ENCODE measurements at places on chromosomes 3 and 15.

DNA sequence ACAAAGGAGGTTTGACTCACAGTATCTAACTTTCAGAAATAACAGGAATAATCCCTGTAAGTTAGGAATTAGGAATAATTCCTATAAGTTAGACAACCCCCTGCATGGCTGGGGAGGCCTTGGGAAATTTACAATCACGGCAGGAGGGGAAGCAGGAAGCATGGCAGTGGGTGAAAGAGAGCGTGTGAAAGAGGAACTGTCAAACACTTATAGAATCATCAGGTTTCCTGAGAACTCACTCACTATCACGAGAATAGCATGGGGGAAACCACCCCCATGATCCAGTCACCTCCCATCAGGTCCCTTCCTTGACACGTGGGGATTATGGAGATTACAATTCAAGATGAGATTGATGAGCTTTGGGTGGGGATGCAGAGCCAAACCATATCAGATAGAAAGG lies 385.5 kb downstream of the IL20RB start:
- no peak for DNase-seq

DNA sequence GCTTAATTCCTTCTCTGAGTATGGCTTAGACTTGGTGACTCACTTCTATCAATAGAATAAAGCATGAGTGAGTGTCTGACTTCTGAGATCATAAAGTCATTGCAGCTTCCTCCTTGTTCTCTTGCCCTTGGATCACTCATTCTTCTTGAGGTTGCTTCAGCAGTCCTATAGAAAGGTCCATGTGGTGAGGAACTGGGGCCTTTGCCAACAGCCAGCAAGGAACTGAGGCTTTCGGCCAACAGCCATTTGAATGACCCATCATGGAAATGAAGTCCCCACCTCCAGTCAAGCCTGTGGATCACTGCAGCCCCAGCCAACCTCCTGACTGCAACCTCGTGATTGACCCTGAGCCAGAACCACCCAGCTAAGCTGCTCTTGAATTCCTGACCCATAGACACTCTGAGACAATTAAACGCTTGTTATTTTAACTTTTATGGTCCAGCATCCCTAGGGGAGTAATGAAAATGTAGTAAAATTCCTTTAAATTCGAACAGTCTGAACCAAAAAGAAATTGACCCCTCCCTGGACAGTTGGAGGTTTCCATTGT lies 84.5 kb downstream of the WDR76 start:
- no peak for DNase-seq

DNA sequence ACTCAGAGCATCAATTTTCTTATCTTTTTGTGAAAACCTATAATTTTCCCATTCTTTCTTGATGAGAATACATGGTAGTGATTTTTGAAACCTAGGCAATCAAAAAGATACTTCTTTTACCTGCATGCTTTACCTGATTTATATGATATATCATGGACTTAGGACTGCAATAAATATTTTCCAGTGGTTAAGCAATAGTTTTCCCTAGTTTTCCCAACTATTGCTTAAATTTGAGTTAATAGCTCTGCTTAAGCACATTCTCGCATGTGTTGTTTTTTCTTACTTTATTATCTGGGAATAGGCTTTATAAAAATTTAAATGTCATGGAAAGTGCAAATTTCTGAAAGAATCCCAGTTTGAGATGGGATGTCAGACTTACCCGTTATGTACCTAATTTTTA lies 465.1 kb upstream of the BCHE start:
- no peak for DNase-seq

GRCh38 chr3:4207672-4208071 lies 95.5 kb upstream of the SETMAR start:
- DNase-seq: no peak

GRCh38 chr15:78276064-78276943 lies 11.9 kb downstream of the DNAJA4 start:
- no peak for DNase-seq

DNA sequence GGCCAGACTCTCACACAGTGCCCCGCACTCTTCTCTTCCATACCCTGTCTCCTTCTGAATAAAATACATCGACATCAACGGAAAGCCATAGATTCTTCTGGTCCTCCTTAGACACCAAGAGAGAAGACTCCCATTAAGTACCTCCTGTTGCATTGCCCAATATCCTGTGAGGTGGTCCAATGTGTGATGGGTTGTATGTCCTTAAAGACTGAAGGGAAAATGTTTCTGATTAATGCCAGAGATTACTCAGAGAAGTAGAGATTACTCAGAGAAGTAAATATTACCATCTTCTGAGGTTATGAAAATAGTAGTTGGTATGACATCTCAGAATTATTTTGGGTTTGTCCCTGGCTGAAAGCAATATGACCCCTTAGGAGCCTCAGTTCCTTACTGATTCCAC lies 60.8 kb upstream of the GALNT15 start:
- no peak for DNase-seq

- no peak for DNase-seq
Measured at GRCh38 chr3:113143353-113143752, 68.0 kb upstream of the BOC start.

DNA sequence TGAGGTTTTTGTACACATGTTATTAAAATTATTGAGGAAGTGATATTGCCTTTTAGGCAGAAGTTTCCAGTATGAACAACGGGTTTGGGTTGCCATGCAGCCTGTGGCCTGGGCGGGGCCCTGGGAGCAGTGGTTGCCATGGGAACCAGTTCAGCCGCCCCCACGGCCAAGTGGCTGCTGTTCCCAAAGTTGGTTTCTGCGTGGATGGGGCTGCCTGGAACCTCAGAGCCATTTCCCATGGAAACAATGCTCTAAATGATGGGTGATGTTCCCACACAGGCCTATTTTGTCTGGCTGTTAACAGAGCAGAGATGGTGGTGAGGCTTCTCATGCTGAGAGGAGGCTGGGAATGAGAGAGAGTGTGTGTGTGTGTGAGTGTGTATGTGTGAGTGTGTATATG lies 19.5 kb downstream of the MRAS start:
- peak; percentile 43 for DNase-seq

- no peak for DNase-seq
Measured at GRCh38 chr15:26129852-26130251, 266.7 kb upstream of the ATP10A start.

GRCh38 chr3:117565777-117566176 lies 856.2 kb downstream of the TUSC7 start:
- DNase-seq: no peak

DNA sequence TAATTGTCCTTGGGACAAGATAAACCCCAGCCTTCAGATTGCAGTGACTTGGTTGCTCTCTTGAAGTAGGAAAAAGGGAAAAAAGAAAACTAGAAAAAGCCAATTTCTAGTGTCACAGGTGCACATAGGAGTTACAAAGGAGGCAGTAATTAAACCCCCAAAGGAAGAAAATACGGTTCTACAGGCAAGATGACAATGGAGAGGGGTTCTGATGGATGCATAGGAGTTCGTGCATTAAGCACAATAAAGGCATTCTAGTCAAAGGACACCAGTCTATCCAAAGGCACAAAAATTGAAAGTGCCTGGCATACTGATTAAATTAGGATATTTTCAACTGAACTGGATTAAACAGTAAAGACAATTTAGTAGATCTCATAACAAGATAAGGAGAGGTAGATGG lies 31.6 kb upstream of the MTMR14 start:
- no peak for DNase-seq
